ENCODE measurements at places on chromosomes 1 and 21. TPM values are rescaled to one million over a fixed set of nuclear protein-coding genes. Genes with fewer than 3 reads are reported as not detected.

Gene SYPL2
- 28.9 TPM for total RNA-seq

Gene LRRC38
- 0.73 TPM for total RNA-seq

Gene RGS13
- 0.27 TPM for total RNA-seq

GRCh38 chr1:14363036-14363590, 235.4 kb upstream of the KAZN start:
- DNase-seq = no peak

GRCh38 chr1:24620678-24621077, 22.4 kb upstream of the SRRM1 start:
- no peak for DNase-seq

Gene FAM72C
- not detected for total RNA-seq

GRCh38 chr1:154944401-154945159, 8.1 kb upstream of the PMVK start:
- no peak for DNase-seq

Gene ENSA
- 141 TPM for total RNA-seq

- no peak for DNase-seq
Observed at GRCh38 chr1:198352975-198353695, 187.3 kb downstream of the ATP6V1G3 start.

Gene DIO1
- not detected for total RNA-seq

DNA sequence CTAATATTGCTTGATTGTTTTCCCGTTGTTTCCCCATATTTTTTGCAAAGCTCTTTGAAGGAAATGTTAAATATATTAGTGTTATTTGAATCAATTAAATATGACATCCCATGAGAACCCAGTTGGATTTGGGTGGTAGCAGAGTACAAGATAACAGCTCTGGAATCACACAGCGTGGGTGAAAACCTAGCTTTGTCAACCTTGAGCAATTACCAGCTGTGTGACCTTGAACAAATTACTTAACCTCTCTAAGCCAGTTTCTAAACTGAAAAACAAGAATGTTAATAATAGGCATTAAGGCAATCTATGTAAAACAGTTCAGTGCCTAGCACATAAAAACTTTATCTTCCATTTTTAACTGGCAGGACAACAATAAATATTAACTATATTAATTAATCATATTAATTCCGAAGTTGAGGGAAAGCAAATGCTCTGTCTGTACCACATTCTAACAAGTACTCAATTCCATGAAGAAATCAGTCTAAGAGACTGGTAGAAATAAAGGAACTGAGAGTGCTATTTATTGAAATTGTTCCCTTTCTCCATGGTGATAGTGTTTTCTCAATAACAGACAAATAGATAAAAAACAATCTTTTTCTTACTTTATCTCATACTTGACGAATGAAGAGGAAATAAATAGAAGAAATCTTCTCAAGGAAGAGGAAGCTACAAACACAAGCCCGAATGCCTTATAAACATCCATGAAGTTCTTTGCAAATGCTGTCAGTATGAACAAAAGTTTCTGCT, 27.0 kb downstream of the DNASE2B start:
- no peak for DNase-seq

Gene FCRL4
- not detected for total RNA-seq

Gene CD247
- total RNA-seq = 0.57 TPM

- no peak for DNase-seq
Observed at GRCh38 chr1:22805672-22806038, 95.0 kb downstream of the EPHB2 start.

- DNase-seq = no peak
Observed at GRCh38 chr1:66998972-66999371, 55.0 kb downstream of the SLC35D1 start.

DNA sequence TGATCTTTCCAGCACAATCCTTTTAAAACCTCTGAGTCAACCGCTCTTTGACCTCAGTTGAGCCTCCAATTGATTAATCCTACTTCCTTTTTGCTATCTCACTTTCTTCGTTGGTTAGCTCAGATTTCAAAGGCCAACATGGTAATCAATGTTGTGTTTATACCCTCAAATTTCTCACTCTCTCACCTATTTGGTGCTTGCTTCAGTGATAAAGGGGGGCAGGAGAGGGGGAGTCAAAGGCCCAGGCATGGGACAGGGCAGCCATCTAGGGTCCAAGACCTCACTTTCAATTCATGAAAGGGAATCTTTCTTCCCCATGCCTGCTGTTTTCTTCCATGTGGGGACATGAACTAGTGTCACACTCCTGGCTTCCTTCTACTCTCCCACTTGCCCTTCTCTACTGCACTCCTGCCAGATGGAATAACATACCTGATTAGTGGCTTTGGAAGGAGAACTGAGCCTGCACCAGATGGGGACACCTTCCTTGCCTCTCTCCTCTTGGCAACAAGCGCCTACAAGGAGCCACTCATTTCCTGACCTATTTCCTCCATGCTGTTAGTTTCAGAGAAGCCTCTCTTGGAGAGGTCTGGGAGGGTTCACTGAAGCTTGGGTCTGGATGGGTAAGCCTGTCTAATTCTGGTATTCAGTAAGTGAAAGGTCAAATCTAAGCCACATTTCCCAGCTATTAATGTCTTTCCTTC, 73.3 kb upstream of the ARHGAP29 start:
- DNase-seq = no peak

DNA sequence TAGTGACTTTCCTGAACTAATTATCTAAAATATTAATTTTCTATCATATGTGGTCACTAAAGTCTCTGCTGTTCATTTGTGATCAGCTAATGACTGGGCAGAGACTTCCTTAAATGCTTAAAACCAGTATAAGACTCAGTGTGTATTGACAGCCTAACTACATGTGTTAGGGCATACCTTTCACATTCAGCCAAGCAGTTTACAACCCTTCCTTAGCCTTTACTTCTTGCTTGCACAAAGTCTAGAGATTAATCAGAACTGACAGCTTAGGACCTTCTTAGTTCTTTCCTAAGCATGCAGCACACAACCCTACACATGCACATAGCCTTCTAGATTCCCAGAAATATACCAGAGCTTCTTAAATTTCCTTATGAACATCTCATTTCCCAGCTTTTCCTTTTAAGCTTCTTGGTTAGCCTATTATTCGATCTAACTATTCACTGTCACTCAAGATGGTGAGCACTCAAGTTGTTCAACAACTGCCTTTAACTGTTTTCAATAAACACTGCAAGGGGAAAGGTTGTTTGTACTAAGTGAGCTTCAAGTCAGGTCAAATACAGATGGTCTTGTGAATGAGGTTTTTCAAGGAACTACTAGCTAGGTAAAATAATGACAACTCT, 13.4 kb downstream of the EYA3 start:
- DNase-seq = no peak

- no peak for DNase-seq
Observed at GRCh38 chr1:58874757-58875755, 91.2 kb upstream of the JUN start.

DNA sequence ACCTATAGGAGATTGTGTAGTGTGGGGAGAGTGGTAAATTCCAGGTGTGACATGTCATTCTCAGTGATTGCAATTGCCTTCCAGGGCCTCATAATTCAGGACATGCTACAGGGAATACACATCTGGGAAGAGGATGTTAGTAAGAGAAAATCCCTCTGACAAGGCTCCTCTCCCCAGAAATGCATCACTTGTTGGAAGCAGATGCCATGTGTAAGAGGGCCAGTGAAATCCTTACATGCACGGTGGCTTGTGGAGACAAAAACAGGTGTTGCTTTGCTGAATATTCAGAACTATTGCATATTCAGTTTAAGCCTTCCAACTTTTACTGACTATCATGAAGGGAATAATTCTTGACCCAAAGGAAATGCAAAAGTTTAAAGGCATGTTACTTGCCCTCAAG, 503.4 kb downstream of the NEGR1 start:
- no peak for DNase-seq

DNA sequence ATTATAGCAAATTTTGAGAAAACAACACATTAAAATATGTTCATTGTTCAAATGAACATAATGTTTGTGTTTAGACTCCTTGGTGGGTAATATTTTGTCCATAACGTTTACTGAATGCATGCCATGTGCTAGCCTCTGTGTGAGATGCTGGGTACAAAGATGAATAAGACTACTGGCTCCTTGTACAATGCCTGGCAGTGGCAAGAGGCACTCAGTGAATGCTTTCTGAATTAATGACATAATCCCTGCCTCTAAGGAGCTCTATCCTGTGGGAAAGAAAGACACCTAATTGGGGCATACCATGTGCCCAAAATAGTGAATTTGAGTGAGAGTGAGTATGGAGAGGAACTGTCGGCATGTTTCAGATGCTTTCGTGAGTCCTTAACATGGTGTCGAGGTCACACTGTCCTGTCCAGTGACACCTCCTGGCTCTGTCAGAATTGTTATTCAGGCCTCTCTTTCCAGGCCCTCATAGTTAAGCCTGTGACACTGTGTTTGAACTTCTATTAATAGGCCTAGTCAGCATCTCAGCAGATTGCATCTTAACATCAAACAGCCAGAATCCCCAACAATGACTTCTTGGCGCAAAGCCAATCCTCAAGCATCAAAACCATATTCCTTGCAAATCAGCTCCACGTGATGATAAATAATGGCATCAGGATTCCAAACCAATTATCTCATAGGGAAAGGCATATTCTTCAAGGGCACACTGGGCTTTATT, 32.8 kb upstream of the S1PR1 start:
- DNase-seq = no peak

DNA sequence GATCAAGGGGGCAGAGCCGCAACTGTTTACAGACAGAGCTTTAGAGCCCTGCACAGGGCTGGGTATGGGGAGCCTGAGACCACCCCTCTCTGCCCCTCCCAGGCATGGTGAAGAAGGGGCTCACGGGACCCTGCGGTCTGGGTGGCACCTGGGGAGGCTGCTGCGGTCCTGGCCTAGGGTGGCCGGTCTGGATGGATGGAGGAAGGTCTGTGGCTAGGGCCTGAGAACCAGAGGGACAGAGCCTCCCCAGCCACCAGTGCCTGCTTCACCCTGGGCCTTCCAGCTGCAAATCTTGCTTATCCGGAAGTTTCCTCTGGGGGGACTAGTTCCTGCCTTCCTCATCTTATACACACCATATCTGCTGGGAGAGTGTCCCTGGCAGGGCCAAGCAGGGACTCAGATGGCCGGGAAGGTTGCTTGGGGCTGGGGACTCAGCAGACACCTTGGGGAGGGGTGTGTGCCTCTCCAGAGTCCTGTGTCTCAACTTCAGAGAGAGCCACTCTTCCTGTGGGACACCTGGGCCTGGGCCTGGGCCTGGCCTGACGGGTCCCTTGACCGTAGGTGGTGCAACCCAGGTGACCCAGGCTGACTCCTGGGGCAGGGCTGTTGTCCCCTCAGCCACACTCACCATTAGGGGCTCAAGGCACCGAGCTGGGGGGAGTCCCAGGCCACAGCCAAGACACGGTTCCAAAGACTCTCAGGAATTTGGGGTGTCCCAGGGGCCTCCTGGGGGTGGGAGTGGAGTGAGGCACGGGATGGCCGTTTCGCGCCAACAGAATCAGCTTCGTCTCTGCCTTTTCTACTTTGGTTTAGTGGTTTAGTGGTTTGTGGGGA, 52.0 kb upstream of the ACTRT2 start:
- DNase-seq = no peak

DNA sequence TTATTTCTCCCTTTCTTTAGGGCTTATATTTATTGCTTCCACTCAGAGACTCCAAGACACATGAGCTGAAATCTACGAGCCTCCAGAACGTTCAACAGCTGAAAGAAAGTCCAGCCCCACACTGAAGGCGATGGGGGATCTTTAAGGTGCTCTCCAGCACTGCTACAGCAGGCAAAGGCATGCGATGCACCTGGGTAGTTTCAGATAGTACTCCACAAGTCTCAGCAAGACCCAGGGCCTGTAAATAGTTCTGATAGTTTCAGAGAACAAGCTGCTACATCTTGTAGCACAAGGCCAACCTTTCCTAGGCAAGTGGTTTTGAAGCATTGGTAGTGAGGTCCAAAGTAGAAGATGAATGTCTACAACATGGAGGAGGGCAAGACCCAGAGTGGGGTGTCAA, 2.2 kb upstream of the HSD3B1 start:
- no peak for DNase-seq

GRCh38 chr1:55203064-55203463, 12.1 kb downstream of the USP24 start:
- no peak for DNase-seq

- DNase-seq = no peak
Observed at GRCh38 chr1:223796210-223796609, 49.5 kb downstream of the TP53BP2 start.

GRCh38 chr1:93519199-93519829, 71.4 kb downstream of the FNBP1L start:
- no peak for DNase-seq

- no peak for DNase-seq
Observed at GRCh38 chr21:45740491-45741357, 97.2 kb downstream of the PCBP3 start.

Gene RIMKLA
- total RNA-seq = 7.6 TPM

Gene RAVER2
- 12.2 TPM for total RNA-seq

GRCh38 chr1:50877641-50878040, 82.4 kb downstream of the FAF1 start:
- no peak for DNase-seq

- DNase-seq = no peak
Observed at GRCh38 chr1:6259491-6260362, 1.2 kb downstream of the GPR153 start.

DNA sequence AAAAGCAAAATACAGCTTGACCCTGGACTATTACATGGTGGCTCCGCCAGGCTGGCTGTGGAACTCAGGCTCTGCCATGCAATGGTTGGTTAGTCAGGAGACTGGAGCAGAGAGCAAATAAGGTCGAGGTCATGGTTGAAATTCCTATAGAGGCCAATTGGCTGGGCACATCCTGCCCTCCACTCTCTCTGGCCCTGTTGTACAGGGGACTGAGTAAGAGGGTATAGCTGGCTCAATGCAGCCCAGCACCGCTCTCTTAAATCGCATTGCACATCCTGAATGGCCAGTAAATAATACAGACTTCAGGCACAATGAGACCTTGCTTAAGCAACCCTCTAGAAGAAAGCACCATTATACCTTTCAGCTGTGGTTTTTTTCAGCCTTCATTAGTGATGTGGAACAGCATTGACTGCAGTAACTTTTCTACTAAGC, 59.3 kb upstream of the PPP2R5A start:
- no peak for DNase-seq

DNA sequence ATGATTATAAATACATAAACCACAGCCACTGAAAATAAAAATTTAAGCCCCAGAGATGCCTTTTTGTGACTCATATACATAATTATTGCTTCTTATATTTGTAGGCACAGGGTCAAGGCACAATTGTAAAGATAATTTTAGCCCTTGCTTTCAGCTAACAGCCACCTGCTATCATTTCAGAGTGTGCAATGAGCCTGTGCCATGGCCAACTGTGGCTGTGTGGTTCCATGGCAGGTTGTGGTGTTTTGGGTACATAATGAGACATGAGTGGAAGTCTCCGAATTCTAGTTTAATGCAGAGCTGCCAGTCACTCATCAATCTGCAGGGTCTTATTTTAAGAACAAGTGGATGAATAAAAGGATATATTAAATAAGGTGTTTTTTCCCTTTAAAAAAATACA, 346.9 kb upstream of the SNX7 start:
- DNase-seq = no peak

DNA sequence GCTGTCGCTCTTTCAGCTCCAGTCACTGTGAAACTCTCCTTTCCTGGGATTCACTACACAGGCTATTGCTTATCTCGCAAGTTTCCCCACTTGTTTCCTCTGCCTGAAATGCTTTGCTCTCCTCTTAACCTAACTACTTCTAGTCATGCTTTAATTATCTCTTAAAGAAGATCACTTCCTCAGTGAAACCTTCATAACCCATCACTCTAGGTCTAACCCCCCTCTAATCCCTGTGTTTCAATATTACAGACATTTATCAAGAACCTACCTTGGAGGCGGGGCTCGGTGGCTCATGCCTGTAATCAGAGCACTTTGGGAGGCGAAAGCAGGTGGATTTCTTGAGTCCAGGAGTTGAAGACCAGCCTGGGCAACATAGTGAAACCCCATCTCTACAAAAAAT, 16.7 kb upstream of the ZNF644 start:
- no peak for DNase-seq

- DNase-seq = no peak
Observed at GRCh38 chr1:58789996-58790660, 6.3 kb upstream of the JUN start.
